ENCODE measurements at places on chromosomes 5 and 9.

- no peak for DNase-seq
Observed at GRCh38 chr5:94240993-94241651, 377.3 kb downstream of the KIAA0825 start.

GRCh38 chr9:127935765-127936221 lies 1.9 kb downstream of the DPM2 start:
- DNase-seq = no peak

DNA sequence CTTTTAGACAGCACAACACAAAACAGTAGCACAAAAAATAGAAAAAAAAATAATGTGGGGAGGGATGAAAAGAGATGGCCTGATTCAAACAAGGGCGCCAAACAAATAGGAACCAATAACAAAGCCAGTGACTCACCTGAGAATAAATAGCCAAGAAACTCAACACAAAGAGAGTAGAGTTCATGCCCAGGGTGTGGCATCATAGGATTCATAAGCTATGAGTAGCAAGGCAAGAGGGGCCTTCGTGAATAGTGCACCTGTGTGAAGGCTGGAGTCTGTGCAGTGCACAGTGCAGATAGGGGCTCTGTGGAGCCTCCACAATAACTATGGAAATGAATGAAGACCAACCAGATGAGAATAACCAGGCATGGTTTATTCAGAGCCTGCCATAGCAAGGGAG lies 541.7 kb downstream of the SPOCK1 start:
- no peak for DNase-seq

DNA sequence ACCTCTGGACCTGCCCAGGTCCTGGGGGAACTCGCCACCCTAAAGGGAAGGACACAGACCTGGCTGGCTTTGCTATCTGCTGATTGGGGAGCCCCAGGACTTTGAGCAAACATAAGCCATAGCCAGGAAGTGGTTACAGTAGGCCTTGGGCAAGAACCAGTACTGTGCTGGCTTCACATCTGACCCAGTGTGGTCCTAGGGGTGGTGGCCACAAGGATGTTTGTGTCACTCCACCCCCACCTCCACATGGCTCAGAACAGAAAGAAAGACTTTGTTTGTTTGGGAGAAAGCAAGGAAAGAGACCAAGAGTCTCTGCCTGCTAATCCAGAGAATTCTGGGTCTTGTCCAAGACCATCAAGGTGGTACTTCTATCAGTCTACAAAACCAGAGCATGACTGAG lies 334.2 kb downstream of the SPOCK1 start:
- no peak for DNase-seq

DNA sequence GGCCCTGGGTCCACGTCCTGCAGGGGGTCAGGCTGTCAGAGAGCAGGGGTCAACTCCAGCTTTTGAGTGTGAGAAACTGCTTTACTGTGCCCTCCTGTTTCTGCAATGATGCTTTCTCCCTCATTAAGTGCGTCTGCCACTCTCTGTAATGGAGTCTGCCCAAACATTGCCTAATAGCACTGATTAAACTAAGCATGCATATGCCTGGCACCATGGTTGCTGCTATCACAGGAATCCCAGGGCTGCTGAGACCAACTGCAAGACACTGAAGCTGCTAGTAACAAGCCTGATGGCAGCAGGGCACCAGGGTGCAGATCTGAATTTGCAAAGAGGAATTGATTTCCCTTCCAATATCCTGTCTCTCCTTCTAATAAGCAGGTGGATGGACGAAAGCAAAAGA lies 125.3 kb downstream of the SLC24A2 start:
- no peak for DNase-seq

DNA sequence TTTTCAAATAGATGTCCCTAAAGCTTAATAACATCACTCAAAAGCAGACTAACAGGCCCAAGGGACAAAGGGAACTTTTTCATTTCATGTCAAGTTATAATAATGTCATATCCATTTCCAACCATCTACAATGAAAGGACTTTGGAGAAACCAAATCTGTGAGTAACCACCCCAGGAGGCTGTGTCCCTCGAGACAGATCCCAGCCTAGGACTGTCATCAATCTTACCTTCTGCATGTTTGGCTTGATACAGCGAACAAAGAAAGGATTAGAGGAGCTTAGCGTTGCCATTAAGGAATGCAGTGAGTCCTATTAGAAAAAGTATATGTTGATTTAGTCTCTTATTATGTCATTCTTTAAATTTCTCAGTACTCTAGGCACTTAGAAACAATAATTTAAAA lies 137.8 kb upstream of the RETREG1 start:
- DNase-seq = no peak

Data from GOT3 (cell line).